C1 segment of cervical spinal cord (tissue), 14 donors: ENCODE measurements at places on chromosomes 2 and 18.

DNA sequence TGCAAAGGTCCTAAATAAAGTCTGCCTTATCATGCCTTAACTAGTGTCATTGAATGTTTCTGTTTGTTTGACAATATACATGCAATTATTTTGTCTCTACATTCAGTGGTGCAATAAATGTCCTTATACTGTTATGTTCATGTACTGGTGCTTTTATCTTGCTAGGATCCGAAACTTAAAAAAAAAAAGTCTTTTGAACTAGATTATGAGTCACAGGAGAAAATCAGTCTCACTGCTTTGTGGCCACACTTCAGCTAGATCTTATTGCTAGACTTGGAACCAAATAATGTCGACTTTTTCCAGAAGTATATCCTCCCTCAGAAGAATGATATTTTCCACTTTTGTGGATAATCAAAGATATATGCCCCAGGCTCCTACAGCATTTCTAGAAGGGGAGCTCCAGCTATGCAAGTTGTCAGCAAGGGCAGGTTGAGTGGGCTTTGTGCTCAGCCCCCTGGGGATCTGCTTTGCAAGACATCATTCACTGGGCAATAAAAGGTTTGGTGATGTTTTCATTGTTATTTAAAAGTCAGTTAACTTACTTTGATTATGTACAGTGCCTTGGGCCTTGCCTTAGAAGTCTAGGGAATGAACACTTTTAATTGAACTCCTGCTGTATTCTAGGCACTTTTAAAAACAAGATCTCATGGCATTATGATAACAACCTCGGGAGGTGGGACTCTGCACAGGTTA, 157.1 kb upstream of the LRRTM1 start:
- no peak for DNase-seq

DNA sequence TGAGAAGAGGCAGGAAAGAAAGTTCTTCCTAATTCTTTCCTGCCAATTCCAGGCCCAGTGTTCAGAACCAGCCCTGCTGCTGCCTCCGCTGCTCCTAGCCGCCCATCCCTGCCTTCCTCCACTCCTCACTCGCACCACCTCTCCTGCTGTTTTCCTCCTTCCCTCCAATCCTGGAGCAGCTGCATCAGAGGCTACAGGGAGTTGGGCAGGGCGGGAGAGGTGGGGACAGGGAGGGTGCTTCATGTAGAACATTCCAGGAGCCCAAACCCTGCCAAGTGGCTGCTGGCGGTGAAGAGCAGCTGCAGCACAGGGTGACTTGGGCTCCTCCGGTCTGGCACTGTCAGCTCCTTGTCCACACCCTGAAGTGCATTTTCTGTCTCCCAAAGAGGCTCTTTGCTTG, 176.3 kb downstream of the TNS1 start:
- DNase-seq, result no peak

DNA sequence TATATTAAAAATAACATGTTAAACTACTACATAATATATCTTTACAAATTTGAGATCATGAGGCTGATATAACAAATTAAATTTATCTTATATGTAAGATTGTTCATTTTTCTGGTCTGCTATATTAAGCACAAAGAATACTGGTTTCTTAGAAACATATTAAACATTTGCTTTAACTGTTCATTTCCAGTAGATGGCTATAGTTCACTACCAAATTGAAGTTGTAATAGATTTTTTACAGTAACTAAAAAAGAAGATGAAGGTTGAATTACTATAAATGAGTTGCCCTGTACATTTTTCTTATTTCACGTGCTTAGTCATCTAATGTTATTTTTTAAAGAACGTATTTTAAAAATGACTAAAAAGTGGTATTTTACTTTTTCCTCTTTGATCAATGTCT, 57.0 kb downstream of the ZNF407 start:
- DNase-seq, result no peak

DNA sequence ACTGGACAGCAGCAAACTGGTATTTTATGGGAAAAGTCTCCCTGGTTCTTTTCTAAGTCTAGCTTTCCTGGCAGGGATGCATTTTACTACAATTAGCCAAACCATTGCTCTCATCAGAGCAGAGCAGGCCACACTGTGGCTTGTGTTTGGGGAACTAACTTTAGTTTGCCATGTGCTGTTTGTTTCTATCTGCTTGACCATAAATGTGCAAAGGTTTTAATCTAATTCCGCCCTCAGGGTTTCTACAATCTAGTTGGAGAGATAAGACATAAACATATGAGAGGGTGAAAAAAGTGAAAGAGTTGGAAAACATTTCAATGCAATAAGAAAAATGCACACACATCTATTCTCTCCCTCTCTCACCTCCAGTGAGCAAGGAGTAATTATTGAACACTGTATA, 86.9 kb upstream of the MAPK4 start:
- no peak for DNase-seq

GRCh38 chr2:181362561-181362960, 94.6 kb upstream of the ITGA4 start:
- DNase-seq, result no peak

DNA sequence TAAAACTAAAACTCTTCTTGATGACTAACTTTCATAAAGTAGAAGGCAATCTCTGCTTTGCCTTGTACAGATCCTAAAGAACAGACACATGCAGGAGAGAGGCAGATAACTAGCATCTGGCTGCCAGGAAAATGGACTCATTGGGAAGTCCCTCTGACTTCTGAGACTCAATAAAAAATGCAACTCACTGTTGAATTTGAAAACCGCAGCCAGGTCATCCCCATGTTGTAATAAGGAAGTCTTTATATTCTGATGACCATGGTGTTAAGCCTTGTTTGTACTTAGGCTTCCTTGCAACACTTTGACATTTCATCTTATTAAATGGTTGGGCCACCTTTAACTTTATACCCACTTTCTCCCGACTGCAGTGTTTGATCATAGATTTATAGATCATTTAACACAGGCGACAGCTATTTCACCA, 375.1 kb upstream of the KCNH7 start:
- DNase-seq, result no peak

GRCh38 chr2:8620611-8621382, 61.1 kb upstream of the ID2 start:
- no peak for DNase-seq

- DNase-seq, result peak; percentile 31
Observed at GRCh38 chr2:152421521-152422370, 86.8 kb downstream of the FMNL2 start.

GRCh38 chr2:240346015-240346752, 89.3 kb upstream of the GPC1 start:
- no peak for DNase-seq

- no peak for DNase-seq
Observed at GRCh38 chr18:74609535-74609934, 11.9 kb downstream of the ZNF407 start.

- no peak for DNase-seq
Observed at GRCh38 chr2:128421861-128422311, 103.2 kb upstream of the HS6ST1 start.

GRCh38 chr18:44958455-44958854, 277.8 kb downstream of the SETBP1 start:
- DNase-seq, result no peak

GRCh38 chr18:37440206-37440605, 125.4 kb downstream of the CELF4 start:
- no peak for DNase-seq

DNA sequence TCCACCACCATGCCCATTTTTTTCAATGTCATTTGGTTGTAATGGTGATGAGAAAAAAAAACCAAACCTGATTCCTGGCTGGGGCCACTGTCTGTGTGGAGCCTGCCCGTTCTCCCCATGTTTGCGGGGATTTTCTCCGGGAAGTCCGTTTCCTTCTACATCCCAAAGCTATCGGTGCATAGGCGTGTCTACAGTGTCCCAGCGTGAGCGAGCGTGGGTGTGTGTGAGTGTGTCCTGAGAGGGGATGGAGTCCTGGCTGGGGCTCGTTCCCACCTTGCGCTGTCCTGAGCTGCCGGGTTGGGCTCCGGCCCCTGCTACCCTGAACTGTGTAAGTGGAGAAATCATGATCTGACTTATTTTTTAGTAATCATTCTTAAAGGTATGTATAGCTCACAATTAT, 7.3 kb upstream of the ZAP70 start:
- no peak for DNase-seq

DNA sequence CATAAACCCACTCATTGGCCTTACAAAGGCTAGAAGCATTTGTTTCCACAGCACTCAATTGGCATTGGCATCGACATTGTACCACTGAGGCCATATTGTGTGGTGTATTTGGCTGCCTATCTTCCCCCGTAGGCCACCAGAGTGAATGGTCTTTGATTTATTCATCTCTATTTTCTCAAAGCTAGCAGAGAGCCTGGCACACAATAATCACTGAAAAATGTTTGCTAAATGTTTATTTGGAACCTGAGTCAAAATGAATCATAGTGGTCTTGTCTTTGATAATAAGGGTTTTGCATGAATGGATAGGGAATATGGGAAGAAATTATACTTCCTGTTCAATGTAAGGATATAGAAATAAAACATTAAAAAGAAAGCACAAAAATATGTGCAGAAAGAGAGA, 107.3 kb upstream of the SLC8A1 start:
- DNase-seq, result no peak

DNA sequence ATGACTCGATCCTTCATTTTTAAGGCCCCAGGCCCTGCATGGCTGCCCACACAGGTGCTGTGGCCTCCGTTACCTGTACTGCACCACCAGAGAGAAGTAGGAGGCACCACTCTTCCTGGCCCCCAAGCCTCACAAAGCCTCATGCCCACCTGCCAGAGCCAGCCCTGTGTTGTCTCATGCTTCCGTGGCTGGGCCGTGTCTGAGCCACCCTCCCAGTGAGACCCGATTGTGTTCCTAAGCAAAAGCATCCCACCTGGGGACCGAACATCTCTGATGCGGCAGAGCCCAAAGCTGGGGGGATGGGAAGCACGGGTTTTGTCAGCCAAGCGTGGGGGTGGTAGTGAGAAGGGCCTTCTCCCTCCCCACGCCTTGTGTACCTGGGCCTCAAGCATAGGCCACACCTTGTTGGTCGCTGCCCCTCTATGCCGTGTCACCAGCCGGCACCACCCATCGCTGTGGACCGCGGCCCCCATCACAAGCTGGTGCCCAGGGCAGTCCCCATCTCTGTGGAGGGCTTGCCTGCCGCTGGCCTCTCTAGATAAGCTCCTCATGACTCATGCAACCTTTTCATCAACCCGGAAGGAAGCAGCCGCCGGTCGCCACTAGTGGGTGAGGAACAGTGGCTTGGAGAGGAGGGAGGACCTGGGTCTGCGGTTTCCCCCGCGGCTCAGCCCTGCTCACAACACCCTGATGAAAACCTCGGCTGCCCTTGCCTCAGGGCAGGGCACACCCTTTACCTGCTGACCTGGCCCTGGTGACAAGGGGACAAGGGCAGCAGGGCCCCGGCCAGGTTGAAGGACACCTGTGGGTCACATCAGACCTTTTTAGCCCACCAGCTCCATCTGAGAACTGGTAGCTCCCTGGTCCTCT, 2.7 kb upstream of the RNPEPL1 start:
- DNase-seq, result no peak

GRCh38 chr2:195343540-195343939, 313.5 kb upstream of the SLC39A10 start:
- DNase-seq, result no peak

- peak; percentile 57 for DNase-seq
Observed at GRCh38 chr18:55489034-55489986, 98.7 kb downstream of the TCF4 start.

- DNase-seq, result no peak
Observed at GRCh38 chr2:197576631-197577030, 60.8 kb downstream of the MOB4 start.

- no peak for DNase-seq
Observed at GRCh38 chr2:201114846-201115245, 1.1 kb upstream of the CFLAR start.

DNA sequence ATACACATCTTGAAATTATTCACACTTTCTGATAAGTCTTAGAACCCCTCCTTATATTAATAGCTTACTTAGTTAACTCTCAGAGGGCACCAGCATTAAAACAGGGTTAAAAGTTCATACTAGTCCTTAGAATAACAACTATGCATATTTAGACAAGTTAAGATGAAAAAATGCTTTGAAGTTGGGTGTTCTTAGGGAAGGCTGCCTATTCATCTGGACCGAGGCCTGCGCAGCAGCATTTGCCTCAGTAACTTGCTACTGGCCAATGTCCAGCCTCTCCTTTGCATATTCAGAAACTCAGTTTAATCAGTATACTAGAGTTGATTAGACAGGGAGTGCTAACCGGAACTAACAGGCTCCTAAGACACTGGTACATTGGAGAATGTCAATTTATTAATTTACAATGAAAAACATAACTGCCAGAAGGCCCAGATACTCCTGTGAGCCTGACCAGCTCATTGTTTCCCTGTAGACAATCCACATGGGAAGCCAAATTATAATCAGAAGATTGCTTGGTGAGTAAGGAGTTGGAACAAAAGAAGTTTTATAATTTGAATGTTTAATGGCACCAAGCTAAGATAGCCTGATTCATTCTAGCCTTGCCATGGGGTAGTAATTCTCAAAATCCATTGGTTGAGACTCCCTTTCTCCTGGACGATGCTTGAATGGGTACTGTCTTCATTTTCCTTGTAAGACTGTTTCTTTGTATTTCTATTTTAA, 48.9 kb downstream of the DYNC1I2 start:
- no peak for DNase-seq

- no peak for DNase-seq
Observed at GRCh38 chr2:144682248-144682647, 162.3 kb upstream of the ZEB2 start.

- no peak for DNase-seq
Observed at GRCh38 chr2:111659361-111660333, 224.3 kb downstream of the ANAPC1 start.

DNA sequence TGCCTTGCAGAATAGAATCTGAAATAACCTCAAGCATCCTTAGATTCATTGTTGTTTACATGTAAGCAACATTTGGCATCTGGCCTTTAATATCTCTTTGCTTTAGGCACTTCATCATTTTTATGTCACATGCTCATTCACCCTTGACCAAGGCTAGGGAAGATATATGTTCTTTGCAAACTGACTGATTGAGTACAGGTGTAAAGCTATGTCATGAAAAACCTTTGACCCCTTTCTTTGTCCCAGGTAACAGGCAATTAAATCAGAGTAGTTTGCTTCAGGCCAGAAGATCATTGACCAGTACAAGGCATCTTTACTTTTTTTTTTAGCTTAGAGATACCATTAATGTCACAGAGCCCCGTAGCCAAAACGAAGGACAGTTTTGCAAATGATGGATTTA, 520.6 kb downstream of the STK39 start:
- no peak for DNase-seq

GRCh38 chr2:56749152-56749752, 565.5 kb downstream of the CCDC85A start:
- DNase-seq, result no peak

DNA sequence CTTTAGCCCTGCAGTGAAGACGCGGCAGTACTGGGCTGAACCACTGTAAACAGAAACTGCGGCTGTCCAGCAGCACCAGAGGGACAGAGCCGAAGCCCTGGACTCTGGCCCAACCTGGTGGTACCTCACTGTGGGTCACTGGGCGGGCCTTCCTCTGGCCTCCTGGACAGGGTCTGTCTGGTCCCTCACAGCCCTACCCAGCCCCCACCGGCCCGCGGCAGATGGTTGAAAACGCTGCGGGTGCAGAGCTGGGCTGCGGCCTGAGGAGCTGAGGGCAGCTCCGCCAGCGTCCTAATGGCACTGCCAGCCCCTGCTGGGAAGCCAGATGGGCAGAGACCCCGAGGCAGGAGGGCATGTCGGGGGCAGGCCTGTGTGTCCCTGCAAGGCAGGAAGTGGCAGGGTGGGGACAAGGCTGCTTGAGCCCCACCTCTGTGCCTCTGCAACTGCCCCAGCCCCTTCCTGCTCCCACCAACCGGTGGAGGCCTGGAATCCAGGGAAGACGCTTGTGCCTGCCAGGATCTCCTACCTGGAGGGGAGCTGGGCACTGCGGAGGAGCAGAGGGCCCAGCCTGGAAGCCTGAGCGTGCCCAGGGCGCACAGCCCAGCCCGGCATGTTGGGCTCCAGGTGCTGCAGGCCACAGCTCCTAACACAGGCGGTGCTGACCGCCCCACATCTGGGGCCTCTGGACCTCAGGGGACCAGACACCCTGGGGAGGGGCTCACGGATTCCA, 36.3 kb downstream of the HS6ST1 start:
- no peak for DNase-seq
